Kidney (tissue), 22 donors: ENCODE measurements at places on chromosomes 2 and 18. TPM values are rescaled to one million over a fixed set of nuclear protein-coding genes. Genes with fewer than 3 reads are reported as not detected.
A peak's percentile ranks its signal among the peaks of the same experiment; 100 is the strongest.

DUSP19 gene
- total RNA-seq: 4.4 TPM

DNA sequence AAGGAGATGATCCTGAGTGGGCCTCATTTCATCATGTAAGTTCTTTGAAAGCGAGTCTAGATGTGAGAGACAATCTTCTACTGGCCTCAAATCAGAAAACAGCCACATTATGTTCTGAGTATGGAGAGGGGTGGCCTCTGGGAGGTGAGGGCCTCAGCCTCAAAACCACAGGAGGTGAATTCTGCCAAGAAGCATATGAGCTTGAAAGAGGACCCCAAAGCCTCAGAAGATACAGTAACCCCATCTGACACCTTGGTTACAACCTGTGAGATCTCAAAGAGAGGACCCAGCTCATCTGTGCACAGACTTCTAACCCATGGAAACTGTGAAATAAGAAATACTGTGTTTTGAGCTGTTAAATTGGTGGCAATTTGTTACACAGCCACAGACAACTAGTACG is 200.1 kb downstream of the ARHGAP15 start:
- DNase-seq: no peak

GRCh38 chr2:204483608-204484081 is 61.6 kb upstream of the PARD3B start:
- peak; percentile 52 for DNase-seq

DNA sequence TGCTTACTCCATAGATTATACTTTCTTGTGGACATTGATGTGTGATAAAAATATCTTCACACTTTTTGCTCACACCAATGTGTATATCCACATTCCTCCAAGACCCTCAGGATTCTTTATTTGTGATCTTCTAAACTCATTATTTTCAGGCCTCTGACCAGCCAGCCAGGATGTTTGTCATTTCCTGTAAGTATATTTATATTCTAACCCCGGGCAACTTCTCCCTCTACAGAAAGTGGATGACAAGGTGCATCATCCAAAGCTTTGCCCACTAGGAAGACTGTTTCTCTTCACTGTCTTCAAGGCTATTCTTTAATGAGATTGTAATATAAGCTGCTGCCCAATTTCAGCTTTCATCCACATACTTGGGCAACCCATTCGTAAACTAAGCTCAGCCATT is 3.6 kb upstream of the CWC22 start:
- DNase-seq: no peak

GRCh38 chr2:98799375-98800329 is 68.7 kb upstream of the MGAT4A start:
- DNase-seq: no peak

DNA sequence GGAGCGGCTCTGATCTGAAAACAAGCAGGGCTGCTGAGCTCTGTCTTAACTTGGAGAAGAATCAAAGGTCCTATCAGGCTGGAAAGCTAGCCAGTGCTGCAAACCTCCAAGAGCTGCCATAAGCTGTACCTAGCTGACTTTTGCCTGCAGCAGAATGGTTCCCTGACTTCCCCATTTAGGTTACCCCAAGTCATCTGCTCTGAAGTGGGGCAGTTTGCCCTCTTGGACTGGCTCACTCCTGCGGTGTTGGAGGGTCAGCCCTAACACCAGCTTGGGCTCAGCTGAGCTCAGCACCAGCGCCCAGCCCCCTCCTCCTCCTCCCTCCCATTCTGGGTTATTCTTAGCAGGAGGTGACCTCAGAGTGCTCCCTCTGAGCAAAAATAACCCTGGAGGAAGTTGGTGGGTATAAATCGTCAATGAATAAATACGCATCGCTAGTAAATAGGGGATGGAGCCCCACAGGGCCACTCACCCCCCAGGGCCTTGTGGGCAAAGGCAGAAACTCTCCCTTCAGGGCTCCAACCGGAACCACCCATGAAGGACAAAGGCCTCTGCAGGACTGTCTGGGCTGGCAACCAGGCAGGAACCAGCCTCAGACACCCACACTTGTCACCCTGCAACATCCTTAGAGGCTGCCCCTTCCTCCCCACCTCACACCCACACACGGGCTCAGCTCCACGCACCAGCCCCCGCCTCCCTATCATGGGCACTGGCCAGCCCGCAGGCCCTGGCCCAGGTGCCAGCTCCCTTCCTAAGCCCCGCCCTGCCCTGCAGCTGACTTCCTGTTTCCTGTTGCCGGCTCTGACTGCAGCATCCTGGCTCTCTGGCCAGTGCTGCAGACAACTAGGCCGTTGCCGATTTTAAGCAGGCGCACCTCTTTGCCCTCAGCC is 46.9 kb downstream of the DNMT3A start:
- DNase-seq: no peak

DNA sequence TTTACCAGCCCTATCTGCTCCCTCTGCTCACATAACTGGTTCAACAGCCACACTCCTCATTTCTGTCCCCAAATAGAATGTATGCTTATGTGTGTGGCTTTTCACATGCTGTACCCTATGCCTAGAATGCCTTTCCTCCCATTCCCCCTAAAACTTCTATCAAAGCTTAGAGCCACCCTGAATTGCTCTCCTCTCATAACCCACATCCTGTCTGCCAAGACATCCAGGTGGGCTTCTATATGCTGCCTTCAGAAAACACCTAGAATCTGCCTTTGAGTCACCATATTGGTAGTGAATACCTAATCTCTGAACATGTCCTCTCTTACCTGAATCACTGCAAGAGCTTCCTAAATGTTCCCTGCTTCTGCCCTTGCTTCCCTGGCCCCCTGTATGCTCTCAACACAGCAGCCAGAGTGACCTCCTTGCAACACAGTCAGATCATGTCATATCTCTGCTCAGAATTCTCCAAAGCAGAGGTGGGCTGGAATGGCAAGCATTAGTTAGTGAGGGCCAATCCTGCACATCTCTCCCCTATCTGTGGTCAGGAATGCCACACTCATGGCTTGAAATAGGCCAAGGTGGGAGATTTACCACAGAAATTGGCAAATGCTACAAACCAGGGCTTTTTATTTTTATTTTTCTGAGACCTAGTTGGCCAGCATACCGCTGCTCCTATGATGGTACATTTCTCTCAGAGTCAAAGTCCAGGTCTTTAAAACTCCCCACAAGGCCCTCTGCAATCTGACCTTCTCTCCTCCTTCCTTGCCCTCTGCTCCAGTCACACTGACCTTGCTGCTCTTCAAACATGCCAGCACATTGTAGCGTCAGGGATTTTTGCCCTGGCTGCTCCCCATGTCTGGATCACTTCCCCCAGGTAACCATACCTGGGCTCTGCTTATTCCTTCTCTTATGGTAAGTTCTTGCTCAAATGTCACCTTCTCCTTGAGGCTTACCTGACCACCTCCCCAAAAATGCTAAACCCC is 111.8 kb upstream of the STON1 start:
- DNase-seq: no peak

DNA sequence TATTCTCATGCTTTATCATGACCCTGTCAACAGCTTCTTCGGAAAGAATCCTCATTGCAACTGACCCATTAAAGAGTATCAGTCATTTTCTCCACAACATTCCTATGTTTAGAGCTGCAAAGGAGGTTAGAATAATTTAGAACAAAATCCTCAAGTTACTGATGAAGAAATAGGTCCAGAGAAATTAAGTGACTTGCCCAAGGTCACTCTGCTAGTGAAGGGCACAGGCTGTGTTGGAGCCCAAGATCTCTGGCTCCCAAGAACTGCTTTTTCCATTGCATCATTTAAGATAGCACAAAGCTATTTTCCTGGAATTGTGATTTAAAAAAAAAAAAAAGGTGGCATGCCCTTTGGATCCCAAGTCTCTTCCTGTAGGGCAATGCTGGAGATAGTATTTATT is 9.6 kb downstream of the IRS1 start:
- no peak for DNase-seq

CCBE1 gene
- 2.2 TPM for total RNA-seq

RESP18 gene
- total RNA-seq: not detected

DNA sequence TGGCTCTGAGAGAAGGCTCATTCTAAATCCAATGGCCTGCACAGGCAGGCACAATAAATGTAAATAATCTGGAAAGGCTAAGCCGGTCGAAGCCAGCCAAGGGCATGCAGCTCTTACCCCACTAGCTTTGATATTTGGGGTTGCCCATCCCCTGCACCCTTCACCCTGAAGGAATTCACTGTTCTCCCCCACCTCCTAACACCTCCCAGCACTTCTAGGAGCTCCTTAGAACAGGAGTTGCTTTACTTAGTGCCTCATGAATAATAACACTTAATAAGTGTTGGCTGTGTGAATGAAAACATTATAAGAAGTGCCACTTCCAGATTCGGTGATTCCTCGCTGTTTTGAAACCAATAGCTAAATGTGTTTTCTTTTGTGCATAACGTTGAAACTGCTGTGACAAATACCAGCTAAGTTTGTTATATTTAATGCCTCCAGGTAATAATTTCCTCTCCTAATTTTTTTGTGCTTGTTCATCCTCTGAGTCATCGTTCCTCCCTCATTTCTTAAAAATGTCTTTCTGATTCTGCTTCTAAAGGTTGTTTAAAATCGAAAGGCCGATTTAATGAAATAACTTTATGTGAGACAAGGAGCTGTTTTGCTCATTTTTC is 458.8 kb downstream of the METTL4 start:
- DNase-seq: no peak

PPP3R1 gene
- 50.8 TPM for total RNA-seq

- no peak for DNase-seq
Measured at GRCh38 chr2:46297546-46298271, 502 bp downstream of the EPAS1 start.

DNA sequence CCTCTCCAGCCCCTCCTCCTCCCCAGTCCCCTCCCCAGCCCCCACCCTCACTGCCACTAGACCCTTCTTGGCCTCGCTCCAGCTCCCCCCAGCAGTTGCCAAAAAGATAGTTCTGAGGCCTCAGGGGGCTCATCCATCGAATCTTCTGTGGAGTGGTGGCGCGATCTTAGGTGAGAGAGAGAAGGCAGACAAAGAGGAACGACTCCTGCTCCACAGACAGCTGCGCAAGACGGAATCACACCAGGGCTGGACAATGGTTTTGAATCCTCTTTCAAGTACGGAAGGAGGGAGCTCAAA is 68.1 kb downstream of the LAMA3 start:
- DNase-seq: no peak

DNA sequence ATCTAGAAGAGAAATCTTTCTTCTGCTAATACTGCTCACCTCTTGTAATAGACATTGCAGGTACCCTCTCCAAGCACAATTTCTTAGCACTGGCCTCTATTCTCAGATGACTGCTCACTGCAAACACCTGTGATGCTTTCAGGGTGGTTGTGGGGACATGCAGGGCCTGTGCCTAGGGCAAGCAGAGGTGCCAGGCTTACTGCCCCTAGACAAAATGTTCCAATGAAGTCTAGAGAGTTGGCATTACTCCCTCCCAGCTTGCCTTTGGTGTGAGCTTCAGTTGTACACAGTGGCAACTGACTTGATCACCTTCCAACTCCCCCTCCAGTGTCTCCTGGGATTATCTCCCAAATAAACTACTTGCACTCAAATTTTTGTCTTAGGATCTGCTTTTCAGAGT is 12.9 kb upstream of the TXNDC2 start:
- DNase-seq: no peak

- DNase-seq: no peak
Measured at GRCh38 chr2:191264647-191265081, 19.5 kb downstream of the MYO1B start.

ABHD1 gene
- 0.69 TPM for total RNA-seq

THSD7B gene
- total RNA-seq: 0.85 TPM
